ENCODE measurements at places on chromosomes 11 and 22. TPM values are rescaled to one million over a fixed set of nuclear protein-coding genes. Genes with fewer than 3 reads are reported as not detected.

- DNase-seq: no peak
Measured at GRCh38 chr11:112786886-112787530, 174.2 kb upstream of the NCAM1 start.

Gene OSBP2
- 17.2 TPM for polyA plus RNA-seq

DNA sequence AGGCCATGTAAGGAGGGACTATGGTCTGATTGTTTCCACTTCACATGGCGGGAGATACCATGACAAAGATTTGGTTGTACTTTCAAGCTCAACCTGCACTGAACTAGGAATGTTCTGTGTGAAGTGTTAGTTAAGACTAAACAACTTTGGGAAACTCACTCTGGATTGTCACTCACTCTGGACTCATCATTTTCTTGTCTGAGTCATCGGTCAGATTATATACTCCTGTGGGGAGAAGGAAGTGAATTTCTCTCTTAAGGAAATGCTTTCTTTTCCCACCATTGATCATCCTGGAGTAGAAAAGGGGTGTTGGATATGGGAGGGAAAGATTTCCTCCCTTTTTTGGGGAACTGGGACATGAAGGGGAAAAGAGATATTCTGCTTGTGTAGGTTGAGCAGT lies 26.9 kb upstream of the CAT start:
- no peak for DNase-seq

- DNase-seq: no peak
Measured at GRCh38 chr11:80443177-80443576, 1002.3 kb upstream of the TENM4 start.

DNA sequence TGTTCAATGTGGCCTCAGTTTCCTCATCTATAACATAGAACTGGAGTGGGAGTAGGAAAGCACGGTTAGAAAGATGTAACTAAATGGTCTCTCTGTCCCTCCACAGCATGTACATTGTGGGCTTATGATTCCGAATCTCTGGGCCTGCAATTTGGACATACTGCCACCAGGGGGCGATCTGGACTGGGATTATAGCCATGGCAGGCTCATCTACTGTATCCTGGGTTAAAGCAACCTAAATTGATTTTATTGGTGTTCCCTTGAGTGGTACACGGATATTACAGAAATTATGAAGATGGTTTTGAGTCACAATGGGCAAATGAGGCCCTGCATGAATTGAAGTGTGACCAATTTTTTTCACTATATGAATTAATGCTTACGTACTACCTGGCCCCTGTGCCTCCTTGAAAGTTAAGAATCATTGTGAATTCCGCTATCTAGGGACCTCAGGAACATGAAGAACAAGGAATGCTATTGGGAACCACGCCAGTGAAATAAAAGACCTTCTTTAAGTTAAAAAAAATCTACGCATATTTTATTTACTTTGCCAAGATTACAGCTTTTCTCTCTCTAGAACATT lies 32.9 kb downstream of the TST start:
- DNase-seq: no peak

DNA sequence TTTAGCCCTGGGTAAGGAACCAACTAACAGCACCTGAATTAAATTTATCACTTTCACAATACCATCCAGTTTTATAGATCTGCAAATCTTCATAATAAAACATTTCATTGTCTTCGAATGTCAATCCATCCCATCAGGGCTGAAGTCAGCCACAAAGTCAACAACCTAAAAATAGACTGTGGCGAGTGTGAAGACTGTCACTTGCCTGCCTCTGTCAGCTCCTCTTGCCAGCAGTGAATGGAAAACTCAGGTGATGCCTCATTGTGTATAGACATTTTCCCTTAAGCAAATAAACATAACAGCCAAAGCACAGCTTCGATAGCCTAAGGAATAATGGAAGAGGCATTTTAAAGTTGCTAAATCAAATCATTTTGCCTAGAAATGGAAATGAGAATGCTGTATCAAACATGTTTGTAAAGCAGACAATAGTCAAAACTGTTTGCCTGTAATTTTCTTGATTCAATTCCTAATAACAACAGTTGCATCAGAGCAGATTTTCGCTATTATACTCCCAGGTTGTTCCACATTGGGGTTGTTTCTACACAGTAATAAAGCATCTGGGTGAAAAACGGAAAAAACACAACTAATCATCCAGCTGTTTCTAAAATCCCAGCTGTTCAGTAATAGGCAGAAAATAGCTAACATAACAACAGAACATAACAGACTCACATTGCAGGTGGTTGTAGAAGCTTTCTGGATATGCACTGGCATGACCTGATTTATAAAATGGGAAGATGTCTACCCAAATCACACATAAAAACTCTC lies 15.7 kb downstream of the KCNA4 start:
- DNase-seq: no peak

DNA sequence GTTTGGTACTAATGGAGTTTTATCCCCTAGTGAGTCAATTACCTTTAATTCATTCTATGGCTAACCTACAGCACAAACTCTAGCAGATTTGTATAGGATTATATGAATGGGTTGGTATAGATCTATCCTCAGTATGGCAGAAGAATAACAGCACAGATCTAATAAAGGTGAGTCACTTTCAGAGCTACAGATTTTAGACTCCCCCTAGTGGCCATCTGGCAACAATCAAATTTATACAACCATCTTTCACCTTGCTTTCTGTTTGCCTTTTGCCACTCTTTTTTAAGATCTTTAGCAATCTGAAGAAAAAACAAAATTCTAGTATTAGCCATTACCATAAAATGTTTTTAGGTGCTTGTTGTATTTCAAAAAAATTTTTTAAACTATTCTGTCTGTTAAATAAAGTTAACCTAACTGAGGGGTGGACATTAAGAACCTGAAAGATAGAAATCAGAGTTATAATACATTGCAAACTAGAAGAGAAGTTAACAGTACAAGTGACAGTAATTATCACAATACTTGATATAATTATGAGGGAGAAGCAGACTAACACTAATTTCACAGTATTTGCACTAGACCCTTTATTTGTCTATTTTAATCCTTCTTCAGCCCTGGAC lies 25.8 kb downstream of the DDIAS start:
- no peak for DNase-seq

Gene TRIM34
- 23.0 TPM for polyA plus RNA-seq

Gene OR10A2
- polyA plus RNA-seq: not detected

GRCh38 chr22:49163258-49163959 lies 664.3 kb downstream of the BRD1 start:
- DNase-seq: no peak

DNA sequence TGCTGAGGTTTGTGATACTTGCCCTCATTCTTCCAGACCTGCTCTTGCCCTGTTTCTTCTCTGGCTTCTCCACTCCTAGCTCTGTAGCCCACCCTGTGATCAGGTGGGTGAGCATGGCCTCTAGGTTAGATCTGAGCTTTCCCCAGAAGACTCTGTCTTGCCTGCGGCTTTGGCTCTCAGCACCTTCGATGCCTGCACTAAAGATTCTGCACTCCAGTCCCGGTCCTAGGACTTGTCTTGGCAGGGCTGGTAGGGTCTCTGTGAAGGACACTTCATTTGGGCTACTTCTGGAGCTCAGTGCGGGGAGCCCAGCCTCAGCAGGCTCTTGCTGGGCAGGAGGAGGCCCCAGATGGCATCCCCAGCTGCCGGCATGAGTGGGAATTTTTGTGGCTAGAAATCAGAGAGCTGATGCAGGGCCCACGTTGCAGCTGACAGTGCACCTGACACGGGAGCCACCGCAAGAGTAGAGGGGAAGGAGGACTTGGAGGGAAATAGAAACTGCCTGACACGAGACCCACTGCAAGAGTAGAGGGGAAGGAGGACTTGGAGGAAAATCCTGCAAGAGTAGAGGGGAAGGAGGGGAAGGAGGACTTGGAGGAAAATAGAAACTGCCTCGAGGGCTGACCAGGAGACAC lies 226.9 kb upstream of the B3GAT1 start:
- no peak for DNase-seq

- no peak for DNase-seq
Measured at GRCh38 chr22:42950281-42950680, 64.7 kb downstream of the PACSIN2 start.

GRCh38 chr11:122697636-122698167 lies 42.2 kb downstream of the UBASH3B start:
- no peak for DNase-seq

- DNase-seq: no peak
Measured at GRCh38 chr11:31651208-31651607, 141.6 kb downstream of the ELP4 start.

DNA sequence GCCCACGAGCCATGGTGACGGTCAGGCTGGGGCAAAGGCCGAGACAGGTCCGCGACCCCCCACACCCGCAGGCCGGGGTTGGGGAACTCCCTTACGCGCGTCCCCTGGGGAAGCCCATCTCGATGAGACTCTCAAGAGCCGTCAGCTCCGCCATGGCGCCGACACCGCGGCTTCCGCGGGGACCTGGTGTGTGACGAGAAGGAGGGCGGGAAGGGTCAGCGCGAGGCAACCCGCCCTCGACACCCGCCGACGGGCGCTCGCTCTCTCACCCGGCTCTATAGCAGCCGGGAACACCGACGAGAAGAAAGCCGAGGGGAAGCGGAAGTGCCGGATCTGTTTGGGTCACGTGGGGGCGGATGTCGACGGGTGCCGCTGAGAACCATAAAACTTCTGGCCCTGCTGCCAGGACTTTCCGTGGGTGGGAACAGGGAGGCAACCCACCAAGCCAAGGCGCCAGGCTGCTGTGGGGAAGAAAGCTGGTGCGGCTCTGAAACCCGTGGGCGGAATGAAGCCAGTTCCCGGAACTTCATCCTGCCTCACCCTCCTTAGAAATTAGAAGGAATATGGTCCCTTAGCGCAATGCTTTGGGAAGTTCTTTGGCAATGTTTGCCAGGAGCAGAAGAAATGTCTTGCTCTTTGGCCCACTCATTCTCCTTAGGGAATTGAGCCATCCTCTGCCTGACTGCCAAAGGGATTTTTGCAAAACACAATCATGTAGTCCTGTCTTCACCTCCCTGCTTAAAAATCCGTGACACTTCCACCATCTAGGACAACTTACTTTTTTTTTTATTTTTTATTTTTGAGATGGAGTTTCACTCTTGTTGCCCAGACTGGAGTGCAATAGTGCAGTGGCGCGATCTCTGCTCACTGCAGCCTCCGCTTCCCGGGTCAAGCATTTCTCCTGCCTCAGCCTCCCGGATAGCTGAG lies at the start of gene UBXN1:
TSS of gene UBXN1 (minus strand) at position 304 of the 927 bp plus-strand sequence. CDS start at position 154, 150 bp downstream.
- peak; percentile 89 for DNase-seq

Gene PATE3
- not detected for polyA plus RNA-seq

Gene OR2AG1
- 0.05 TPM for polyA plus RNA-seq

Gene HTR3B
- polyA plus RNA-seq: 0.12 TPM

DNA sequence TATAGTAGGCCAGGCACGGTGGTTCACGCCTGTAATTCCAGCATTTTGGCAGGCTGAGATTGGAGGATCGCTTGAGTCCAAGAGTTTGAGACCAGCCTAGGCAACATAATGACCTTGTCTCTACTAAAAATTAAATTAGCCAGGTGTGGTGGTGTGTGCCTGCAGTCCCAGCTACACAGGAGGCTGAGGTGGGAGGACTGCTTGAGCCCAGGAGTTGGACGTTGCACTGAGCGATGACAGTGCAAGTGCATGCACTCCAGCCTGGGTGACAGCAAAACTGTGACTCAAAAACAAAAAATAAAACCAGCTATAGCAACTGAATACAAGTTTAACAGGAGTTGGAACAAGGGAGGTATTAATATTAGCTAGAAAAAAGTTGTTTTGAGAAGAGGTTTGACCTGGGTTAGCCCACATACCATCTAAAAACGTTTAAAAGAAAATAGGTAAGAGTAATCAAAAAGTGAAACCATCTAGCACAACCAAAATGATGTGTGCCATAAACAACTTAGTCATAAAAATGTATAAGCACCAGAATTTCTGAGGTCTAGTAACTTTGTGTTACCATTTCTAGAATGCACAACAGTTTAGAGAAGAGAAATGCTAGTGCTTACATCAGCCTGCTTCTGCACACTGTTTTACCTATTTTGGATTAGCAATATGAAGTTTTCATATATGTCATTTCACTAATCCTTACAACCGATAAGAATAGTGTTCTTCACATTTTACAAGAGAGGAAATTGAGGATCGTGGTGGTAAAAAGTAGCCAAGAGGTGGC lies 26.5 kb downstream of the NARS2 start:
- DNase-seq: no peak

DNA sequence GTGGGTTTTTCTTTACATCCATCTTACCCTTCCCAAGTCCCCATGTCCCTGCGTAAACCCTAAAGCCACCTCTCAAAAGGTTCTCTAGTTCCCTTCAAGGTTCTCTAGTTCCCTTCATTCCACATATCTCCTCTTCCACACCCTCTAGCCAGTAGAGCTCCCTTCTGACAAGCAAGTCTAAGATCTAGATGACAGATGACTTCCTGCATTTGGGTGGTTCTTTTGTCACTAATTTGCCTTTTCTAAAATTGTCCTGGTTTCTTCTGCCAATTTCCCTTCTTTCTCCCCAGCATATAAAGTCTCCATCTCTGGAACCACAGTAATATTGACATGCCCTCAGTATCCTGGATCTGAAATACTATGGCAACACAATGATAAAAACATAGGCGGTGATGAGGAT lies 7.8 kb downstream of the CD3E start:
- no peak for DNase-seq

DNA sequence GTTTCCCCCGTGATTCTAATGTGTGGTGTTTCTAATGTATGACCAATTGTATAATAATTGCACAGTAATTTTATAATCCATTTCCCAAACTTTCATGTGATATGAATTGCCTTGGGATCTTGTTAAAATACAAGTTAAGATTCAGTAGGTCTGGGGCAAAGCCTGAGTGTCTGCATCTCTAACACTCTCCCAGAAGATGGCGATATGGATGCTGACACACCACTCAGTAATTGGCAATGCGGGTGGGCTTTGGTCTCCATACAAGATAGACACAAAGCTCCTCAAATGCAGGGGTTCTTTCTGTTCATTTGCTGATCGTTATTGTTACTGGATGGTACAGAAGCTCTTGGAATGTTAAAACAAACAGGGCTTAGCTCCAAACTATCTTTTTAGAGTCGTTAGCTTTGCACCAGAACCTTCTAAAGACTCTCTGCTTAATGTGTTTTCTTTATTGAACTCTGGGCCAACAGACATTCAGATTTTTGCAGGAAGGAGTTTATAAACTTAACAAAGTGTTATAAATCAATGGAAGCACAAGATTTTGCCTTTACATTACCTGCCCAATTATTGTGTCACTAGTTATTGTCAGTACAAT lies 45.4 kb upstream of the ANO3 start:
- peak; percentile 7 for DNase-seq

Gene CD248
- 67.2 TPM for polyA plus RNA-seq

GRCh38 chr22:40498420-40499208 lies 128.2 kb downstream of the SGSM3 start:
- DNase-seq: no peak

Gene FAM111A
- 62.1 TPM for polyA plus RNA-seq

DNA sequence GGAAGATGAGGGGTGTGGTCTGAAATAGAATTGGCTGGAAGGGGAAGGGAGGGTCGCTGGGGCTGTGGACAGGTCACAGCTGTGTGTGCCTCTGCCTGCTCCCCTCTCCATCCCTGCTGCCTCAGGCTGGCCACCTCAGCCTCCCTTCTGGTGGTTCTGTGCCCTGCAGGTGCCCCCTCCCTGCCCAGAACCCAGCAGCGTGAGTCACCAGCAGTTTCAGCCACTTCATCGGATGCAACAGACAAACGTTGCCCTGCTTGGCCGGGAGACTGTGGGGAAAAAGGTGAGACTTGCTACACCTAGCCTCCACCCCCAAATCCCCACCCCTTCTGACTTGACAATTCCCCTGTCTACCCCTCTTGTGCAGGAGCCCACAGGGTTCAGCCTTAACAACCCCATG lies 21.8 kb upstream of the LRRC10B start:
- DNase-seq: no peak

Measured in right lung (tissue), 10 donors.